ENCODE measurements at places on chromosomes 6 and 20. TPM values are rescaled to one million over a fixed set of nuclear protein-coding genes. Genes with fewer than 3 reads are reported as not detected.

GRCh38 chr20:53657732-53658131, 64.1 kb upstream of the ZNF217 start:
- DNase-seq = no peak

DNA sequence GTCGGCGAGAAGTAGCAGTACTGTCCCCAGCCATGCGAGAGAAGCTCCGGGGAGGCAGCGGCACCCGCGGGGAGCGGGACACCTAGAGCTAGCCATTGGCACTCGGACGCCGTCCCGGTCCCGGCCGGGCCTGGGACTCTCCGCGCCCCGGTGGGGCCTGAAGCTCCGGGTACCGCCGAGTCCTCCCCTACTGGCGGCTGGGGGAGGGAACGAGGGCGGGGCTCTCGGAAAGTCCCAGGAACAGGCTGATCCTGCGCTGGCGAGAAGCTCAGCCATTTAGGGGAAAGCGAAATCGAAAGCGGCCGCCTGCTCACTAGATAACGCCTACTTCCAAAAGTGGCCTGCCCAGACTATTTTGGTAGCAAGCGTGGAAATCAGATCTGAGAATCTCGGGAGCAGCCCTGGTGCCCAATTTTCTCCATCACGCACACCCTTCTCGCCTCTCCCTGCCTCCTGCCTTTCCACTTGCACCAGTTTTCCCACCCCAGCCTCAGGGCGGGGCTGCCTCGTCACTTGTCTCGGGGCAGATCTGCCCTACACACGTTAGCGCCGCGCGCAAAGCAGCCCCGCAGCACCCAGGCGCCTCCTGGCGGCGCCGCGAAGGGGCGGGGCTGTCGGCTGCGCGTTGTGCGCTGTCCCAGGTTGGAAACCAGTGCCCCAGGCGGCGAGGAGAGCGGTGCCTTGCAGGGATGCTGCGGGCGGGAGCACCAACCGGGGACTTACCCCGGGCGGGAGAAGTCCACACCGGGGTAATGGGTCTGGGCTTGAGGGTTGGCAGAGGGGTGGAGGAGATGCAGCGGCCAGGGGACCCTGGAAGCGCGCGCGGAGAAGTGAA, at the start of the genes PSMB9 and TAP1:
PSMB9 (plus strand) TSS at position 652 of the 835 bp plus-strand sequence; CDS start at position 690, 38 bp downstream.
TAP1 (minus strand) TSS at position 164 of the 835 bp plus-strand sequence; CDS start at position 96, 68 bp downstream.
- DNase-seq = peak; percentile 95

DNA sequence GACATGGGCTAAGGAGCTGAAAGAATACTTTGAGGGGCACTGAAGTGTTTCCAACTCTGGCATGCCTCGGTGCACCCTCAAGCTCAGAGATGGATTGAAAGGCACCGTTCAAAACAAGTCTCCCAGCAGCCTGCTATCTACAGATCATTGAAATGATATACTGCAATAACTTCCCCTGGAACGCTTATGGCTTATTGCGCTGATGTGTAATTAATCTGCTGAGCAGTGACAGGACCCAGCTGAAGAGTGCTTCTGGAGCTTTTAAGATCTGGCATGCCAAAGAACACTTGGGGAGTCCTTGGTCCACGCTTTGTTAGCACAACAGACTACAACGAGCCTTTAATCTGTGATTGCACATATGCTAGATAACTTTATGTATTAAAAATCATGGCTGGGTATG, 708.2 kb downstream of the PRKN start:
- DNase-seq = no peak

DNA sequence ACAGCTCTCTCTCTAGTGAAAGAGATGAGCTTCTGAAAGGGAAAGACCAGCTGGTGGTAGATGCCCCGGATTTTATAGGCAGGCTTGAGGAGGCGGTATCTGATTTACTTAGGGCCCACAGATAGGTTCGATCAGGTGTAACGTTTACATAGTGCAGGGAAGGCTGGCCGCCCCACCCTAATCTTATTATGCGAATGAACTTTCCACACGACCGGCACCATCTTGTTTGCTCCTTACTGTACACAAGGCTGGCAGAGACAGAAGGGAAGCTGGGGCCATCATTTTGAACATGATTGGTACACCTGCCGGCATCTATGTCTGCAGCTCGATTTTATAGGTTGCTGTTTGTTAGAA, 212.0 kb upstream of the JARID2 start:
- no peak for DNase-seq

STX11 gene
- total RNA-seq = 2.9 TPM

CYP24A1 gene
- not detected for total RNA-seq

PPIL6 gene
- total RNA-seq = 2.6 TPM

- no peak for DNase-seq
Observed at GRCh38 chr20:64140061-64140931, 24.0 kb upstream of the MYT1 start.

- DNase-seq = no peak
Observed at GRCh38 chr6:75568100-75568499, 33.6 kb upstream of the SENP6 start.

GRCh38 chr6:160263196-160263939, 4.7 kb upstream of the SLC22A2 start:
- DNase-seq = no peak

DLL1 gene
- 13.0 TPM for total RNA-seq

TRIM10 gene
- total RNA-seq = 5.4 TPM

GRCh38 chr6:137879299-137879698, 12.2 kb downstream of the TNFAIP3 start:
- no peak for DNase-seq

TMC2 gene
- 0.12 TPM for total RNA-seq

SYCP2 gene
- 9.5 TPM for total RNA-seq

GRCh38 chr6:75611702-75612375, 10.2 kb downstream of the SENP6 start:
- no peak for DNase-seq
